Right hindlimb (tissue), 1 donor: ENCODE measurements at places on chromosomes 12 and 14.

GRCh38 chr14:106538201-106538600 lies 1011.8 kb downstream of the TMEM121 start:
- DNase-seq = no peak

DNA sequence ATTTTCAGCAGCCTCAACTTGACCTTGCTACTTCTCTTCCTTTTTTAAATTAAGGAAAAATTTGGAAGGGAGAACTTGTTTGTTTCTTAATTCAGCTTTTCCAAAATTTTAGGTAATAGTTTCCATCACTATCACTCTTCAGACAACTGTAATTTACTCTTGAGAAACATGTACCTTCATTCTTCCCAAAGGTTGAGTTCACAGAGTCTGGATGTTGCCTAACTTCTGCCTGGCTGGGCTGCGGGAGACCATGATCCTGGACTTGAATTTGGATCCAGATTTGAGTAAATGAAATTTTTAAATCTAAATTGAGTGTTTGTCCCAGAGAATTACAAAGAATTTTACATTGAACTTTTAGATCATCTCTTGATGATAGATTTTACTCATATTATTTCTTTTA lies 193.1 kb downstream of the CCDC91 start:
- DNase-seq = no peak

DNA sequence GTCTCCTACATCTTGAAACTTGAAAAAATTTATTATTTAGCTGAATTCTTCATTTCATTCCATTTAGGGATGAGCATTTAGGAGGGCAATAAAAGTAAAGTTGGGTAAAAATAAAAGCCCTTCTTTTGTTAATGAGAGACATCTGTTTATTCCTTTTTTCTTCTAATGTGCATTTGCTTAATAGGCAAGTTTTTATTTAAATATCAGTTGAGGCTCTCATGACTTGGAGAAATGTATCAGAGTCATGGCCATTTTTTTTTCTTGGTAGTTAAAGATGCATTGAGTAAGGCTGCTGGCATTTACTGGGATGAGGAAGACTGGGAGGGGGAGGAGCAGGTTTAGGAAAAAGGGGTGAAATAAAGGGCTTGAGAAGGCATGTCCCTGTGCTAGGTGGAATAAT lies 609.9 kb upstream of the TMEM132C start:
- DNase-seq = no peak

- DNase-seq = no peak
These were observed 380.5 kb downstream of the VRK1 start for GRCh38 chr14:97177635-97178034.

DNA sequence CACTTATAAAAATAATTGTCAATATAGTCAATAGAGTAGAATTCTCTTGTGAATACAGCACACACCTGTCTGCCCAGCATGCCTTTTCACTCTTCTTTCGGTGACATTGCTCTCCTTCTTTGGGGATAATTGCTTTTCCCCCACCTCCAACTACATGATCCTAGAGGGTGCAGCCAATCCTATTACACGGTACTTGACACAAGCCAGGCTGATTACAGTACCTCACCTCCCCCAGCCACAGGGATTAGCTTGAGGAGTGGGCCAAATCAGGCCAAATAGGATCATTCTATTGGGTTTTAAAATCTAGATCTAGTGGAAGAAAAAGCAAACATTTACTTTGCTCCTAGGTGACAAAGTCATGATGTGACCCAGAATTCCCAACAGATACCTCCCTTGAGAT lies 16.8 kb upstream of the NFYB start:
- DNase-seq = no peak

- DNase-seq = peak; percentile 42
These were observed 11.2 kb downstream of the AHNAK2 start for GRCh38 chr14:104966981-104967385.

- no peak for DNase-seq
These were observed 43.6 kb downstream of the HCAR2 start for GRCh38 chr12:122659579-122659978.
